ENCODE measurements at places on chromosomes 3 and 15.
A peak's percentile ranks its signal among the peaks of the same experiment; 100 is the strongest.

DNA sequence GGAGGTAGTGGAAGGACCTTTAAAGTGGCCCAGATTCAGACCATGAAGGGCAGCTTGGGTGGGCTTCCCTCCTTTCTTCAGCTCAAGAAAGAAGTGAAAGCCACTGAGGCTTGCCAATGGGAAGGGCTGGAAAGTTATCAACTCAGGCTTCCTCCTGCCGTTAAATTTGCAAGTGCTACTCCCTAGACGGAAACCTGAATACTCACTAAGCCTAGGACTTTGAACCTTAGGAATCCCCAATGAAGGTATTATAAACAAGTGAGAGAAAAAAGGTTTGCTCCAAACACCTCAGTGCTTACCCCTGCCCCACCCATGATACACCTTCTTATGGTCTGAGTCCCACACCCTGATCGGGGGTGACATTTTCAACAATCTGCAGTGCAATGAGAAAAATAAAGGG, 396.4 kb downstream of the SHQ1 start:
- peaks cover 7% of the 10 kb centered on the region for H3K4me1 ChIP-seq
- no peak for DNase-seq
- no peak overlapping the region for H3K4me3 ChIP-seq
- H3K27ac ChIP-seq, result no peak overlapping the region
- peaks cover 17% of the 10 kb centered on the region for H3K27me3 ChIP-seq

- H3K4me3 ChIP-seq, result no peak overlapping the region
- peaks cover 24% of the 10 kb centered on the region for H3K4me1 ChIP-seq
- peaks cover 21% of the 10 kb centered on the region for H3K36me3 ChIP-seq
- no peak overlapping the region for H3K27ac ChIP-seq
These were observed 9.5 kb downstream of the COPS2 start for GRCh38 chr15:49145651-49146609.

DNA sequence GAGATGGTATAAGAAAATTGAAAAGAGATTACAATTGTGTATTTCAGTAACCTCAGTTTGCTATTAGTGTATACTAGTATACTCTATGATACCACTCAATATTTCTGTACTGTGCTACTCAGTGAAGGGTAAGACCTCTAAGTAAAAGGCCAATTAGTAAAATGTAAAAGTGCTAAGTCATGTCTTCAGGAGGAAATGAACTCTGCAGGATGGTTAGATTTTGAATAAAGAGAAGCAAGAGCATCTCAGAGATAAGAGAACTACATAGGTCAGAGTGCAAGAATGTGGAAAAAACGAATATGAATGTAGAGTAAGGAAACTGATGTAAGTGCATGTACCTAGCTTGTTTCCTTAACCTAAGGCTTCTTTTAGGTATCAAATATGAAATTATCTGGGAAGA, 796.6 kb upstream of the GBE1 start:
- no peaks in the 10 kb centered on the region for H3K27me3 ChIP-seq
- H3K4me3 ChIP-seq, result no peak overlapping the region
- peak; percentile 40 for DNase-seq
- peaks cover 31% of the 10 kb centered on the region for H3K4me1 ChIP-seq
- peak overlapping the region; percentile 36 for H3K27ac ChIP-seq

- peaks cover 23% of the 10 kb centered on the region for H3K27me3 ChIP-seq
- H3K27ac ChIP-seq, result no peak overlapping the region
- peak overlapping the region; percentile 69 for H3K4me3 ChIP-seq
- no peak for DNase-seq
- no peaks in the 10 kb centered on the region for H3K36me3 ChIP-seq
These were observed 177.7 kb downstream of the UACA start for GRCh38 chr15:70585707-70586034.

- H3K4me3 ChIP-seq, result no peak overlapping the region
- H3K4me1 ChIP-seq, result peaks cover 15% of the 10 kb centered on the region
These were observed 328.3 kb downstream of the THSD4 start for GRCh38 chr15:71443538-71443937.

- H3K4me3 ChIP-seq, result no peak overlapping the region
- no peak overlapping the region for H3K27ac ChIP-seq
- no peaks in the 10 kb centered on the region for H3K4me1 ChIP-seq
- no peaks in the 10 kb centered on the region for H3K36me3 ChIP-seq
These were observed 311.9 kb downstream of the PLOD2 start for GRCh38 chr3:145849115-145849514.

GRCh38 chr3:58383904-58384303, 49.7 kb downstream of the PDHB start:
- H3K27me3 ChIP-seq, result no peaks in the 10 kb centered on the region
- no peak overlapping the region for H3K4me3 ChIP-seq
- DNase-seq, result no peak
- H3K4me1 ChIP-seq, result peaks cover 18% of the 10 kb centered on the region
- H3K27ac ChIP-seq, result peak overlapping the region; percentile 33
- no peaks in the 10 kb centered on the region for H3K36me3 ChIP-seq

DNA sequence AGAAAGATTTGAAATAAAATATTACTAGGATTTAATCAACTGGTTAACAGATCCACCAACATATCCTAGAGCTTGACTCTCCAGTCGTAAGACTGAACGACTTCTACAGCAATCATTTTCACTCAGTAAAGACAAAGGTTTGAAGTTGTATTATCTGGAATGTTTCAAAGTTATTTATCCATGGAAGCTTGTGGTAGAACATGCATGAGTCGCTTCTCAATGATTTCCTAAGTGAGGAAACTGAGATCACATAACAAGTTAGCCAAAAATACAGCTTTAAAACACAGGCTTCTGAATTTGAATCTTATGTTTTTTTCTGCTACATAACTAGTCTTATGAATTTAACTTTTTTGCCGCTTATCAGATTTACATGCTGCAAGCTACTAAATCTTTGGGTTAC, 241.8 kb downstream of the FOXP1 start:
- no peak for DNase-seq
- no peak overlapping the region for H3K27ac ChIP-seq
- H3K27me3 ChIP-seq, result no peaks in the 10 kb centered on the region
- H3K36me3 ChIP-seq, result no peaks in the 10 kb centered on the region
- H3K4me3 ChIP-seq, result no peak overlapping the region

- H3K27me3 ChIP-seq, result no peaks in the 10 kb centered on the region
- no peak for DNase-seq
- no peak overlapping the region for H3K27ac ChIP-seq
- H3K4me3 ChIP-seq, result no peak overlapping the region
These were observed 464.1 kb downstream of the NTRK3 start for GRCh38 chr15:87792250-87793040.

- no peak overlapping the region for H3K4me3 ChIP-seq
- peaks cover 6% of the 10 kb centered on the region for H3K4me1 ChIP-seq
- H3K27ac ChIP-seq, result no peak overlapping the region
- no peaks in the 10 kb centered on the region for H3K36me3 ChIP-seq
- no peaks in the 10 kb centered on the region for H3K27me3 ChIP-seq
These were observed 161.5 kb downstream of the SMAD6 start for GRCh38 chr15:66863390-66864085.
